ENCODE measurements at places on chromosomes 2 and 18. TPM values are rescaled to one million over a fixed set of nuclear protein-coding genes. Genes with fewer than 3 reads are reported as not detected.

NPAS2 gene
- 3.3 TPM for total RNA-seq

NEMP2 gene
- 15.1 TPM for total RNA-seq

NEU4 gene
- total RNA-seq: not detected

RNF103 gene
- 11.6 TPM for total RNA-seq

DYTN gene
- total RNA-seq: not detected

DHX57 gene
- 24.1 TPM for total RNA-seq

GAREM1 gene
- total RNA-seq: not detected

CYS1 gene
- total RNA-seq: 0.15 TPM

TBC1D8 gene
- 1.1 TPM for total RNA-seq

UGT1A10 gene
- total RNA-seq: not detected

NPPC gene
- not detected for total RNA-seq

DSG2 gene
- 0.23 TPM for total RNA-seq

IL1B gene
- total RNA-seq: not detected

ST3GAL5 gene
- total RNA-seq: 11.6 TPM

M1AP gene
- not detected for total RNA-seq

RAPH1 gene
- total RNA-seq: 1.5 TPM

CLHC1 gene
- 8.6 TPM for total RNA-seq

SH3RF3 gene
- total RNA-seq: 0.25 TPM

UGGT1 gene
- 54.1 TPM for total RNA-seq

ZNF521 gene
- not detected for total RNA-seq

LGALSL gene
- 0.76 TPM for total RNA-seq

CD8B2 gene
- total RNA-seq: 4.2 TPM

COL4A4 gene
- total RNA-seq: not detected

FLACC1 gene
- total RNA-seq: 1.3 TPM

ACVR2A gene
- 1.4 TPM for total RNA-seq

CCBE1 gene
- total RNA-seq: not detected

PDCD1 gene
- total RNA-seq: 52.0 TPM

BOD1L2 gene
- not detected for total RNA-seq

RIT2 gene
- total RNA-seq: not detected

WNT10A gene
- total RNA-seq: 1.1 TPM

TUBB8B gene
- total RNA-seq: not detected

OSBPL1A gene
- total RNA-seq: 0.89 TPM

SLC19A3 gene
- total RNA-seq: not detected
